CD4-positive, alpha-beta memory T cell (primary cell): ENCODE measurements at places on chromosomes 12 and 14.

DNA sequence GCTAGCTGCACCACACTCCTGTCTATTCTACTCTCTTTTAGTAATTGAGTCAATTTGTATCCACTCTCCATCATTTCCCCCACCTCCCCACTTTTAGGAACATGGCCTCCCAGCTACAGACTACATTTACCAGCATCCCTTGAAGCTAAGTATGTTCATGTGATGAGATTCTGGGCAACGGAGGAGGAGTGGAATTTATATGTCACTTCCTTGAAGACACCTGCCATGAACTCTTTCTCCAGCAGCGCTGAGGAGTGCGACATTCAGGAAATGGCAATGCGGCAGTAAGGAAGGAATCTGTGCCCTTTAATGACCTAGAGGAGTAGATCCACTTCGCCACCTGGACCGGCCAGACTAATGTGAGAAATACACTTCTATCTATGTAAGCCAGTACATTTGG is 243.7 kb upstream of the DIO2 start:
- DNase-seq = no peak

GRCh38 chr14:65664436-65664835 is 251.9 kb downstream of the FUT8 start:
- DNase-seq = no peak

- DNase-seq = no peak
These were observed 23.8 kb upstream of the MGST1 start for GRCh38 chr12:16323638-16324037.

- no peak for DNase-seq
These were observed 13.1 kb downstream of the CBX5 start for GRCh38 chr12:54266852-54267251.

DNA sequence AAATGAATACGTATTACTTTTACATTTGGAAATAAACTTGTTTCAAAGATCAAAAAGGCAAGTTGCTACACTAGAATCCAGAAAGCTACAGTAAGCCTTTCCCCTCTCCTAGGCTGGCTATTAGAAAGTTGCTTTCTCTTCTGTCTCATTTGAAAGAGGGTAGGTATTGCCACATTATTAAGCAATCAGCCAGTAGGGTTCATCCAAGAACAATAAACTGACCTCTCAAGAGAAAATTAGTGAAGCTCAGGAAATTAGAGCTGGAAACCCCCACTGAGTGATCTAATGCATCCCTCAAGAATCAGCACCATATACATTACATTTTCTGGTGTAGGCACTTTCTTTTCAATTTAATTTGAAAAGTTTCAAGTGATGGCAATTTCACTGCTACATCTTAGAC is 4.5 kb upstream of the TMEM233 start:
- no peak for DNase-seq

DNA sequence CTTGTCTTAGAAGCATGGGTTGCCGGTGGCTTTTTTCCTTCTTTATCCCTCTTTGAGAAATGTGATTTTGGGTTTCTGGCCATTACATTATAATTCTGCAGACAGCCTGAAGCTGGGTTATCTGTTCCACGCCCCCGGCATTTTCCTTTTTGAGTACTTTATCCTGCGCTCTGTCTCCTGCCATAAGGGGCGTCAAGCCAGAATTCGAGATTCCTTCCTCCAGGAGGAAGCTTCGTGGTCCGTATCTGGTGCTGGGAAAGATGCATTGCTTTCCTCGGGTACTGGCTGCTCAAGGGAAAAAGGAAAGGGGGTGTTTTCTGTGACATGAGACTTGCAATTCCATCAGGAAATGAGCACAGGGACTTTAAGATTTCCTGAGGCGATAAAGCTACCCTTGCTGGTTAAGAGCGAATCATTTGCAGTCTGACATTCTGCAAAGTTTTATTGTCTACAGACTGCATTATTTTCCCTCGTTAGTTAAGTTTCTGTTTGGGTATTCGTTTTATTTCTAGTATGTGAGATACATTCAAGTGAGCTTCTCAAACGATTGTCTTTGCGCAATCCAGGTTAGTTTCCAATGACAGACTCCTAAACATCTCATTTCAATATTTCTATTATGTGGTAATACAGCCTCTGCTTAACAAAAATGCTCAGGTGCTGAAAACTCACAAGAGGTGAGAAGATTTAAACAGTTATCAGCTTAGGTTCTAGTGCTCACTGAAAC is 694 bp downstream of the AKAP5 start:
- no peak for DNase-seq

GRCh38 chr14:49173765-49174373 is 412.3 kb downstream of the RPS29 start:
- no peak for DNase-seq

DNA sequence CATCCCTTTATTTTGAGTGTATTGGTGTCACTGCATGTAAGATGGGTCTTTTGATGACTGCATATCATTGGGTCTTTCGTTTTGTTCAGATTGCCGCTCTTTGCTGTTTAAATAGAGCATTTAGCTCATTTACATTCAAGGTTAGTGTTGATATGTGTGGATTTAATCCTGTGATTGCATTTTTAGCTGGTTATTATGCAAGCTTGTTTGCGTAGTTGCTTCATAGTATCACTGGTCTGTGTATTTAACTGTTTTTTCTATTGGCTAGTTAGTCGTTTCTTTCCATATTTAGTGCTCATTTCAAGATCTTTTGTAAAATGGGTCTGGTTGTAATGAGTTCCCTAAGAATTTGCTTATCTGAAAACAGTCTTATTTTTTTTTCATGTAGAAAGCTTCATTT is 1170.6 kb upstream of the SEL1L start:
- no peak for DNase-seq

- no peak for DNase-seq
These were observed 5.1 kb downstream of the P3H3 start for GRCh38 chr12:6833189-6833890.

- no peak for DNase-seq
These were observed at the start of gene ENDOU for GRCh38 chr12:47725091-47725772. Gene ENDOU (minus strand): TSS chr12:47725490. CDS start chr12:47725413, 77 bp downstream.

DNA sequence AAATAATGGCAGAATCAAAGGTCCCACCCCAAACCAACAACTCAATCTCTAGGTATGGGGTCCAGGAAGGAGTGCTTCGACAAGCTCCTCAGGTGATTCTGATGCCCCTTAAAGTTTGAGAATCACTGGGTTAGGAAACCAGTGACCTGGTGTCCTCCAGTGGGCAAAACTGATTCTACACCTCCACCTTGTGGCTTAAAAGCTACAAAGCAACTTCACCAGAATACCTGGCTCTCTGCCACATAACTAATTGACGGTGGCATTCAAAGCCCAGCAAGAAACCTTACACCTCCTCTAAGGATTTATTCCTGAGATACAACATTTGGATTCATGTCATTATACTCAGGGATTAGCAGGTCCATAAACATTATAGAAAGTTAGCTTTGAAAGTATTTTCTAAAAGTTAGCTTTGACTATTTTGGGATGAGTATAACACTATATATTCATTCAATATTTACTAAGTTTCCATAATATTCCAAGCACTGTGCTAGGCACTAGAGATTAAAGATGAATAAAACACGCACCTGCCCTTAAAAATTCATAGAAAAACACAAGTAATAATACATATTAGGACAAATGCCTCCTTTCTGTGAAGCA is 45.4 kb downstream of the DCAF5 start:
- no peak for DNase-seq

- no peak for DNase-seq
These were observed 9.3 kb downstream of the DGLUCY start for GRCh38 chr14:91123201-91123600.

DNA sequence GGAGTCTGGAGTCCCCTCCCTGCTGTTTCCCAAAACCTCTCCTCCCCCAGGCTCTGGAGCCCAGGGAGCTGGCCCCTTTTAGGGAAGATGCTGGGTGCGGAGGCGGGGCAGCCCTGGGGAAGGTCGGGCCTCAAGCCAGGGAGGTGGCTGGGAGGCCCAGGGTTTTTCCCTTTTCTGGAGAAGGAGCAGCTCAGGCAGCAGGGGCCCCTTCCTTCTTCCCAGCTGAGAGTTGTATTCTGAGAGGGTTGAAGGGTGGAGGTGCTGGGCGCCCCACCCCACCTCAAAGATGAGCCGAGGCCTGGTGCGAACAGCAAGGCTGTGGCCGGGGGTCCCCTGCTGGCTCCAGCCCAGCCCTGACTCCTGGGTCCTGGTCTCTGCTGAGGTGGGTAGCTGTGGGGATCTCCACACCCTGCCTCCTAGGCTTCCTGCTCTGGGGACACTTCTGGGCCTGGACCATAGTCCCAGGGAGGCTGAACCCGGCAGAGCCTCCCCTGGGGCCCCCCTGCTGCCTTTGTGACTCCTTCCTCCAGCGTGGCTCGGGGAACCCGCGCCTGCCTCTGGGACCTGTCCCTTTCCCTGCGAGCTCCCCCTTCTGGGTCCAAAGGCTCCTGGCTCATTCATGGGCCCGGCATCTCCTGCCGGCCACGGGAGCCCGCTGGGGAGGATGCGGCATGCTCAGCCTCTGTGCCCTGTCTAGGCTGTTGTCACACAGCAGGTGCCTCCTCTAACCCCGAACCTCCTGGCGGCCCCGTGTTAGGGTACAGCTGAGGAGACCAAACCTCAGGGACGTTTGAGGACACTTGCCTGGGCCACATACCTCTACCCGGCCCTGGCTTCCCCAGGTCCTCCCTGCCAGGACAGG is 4.4 kb downstream of the TRMT61A start:
- no peak for DNase-seq

- DNase-seq = no peak
These were observed 984.0 kb upstream of the TMEM132C start for GRCh38 chr12:127282786-127283565.

GRCh38 chr12:123522164-123522563 is 11.4 kb downstream of the RILPL1 start:
- DNase-seq = no peak
